NT2/D1 (cell line): ENCODE measurements at places on chromosomes 2 and 18.

- no peak for DNase-seq
Observed at GRCh38 chr2:71685073-71685848, 231.9 kb downstream of the DYSF start.

GRCh38 chr18:48616484-48617255 is 77.8 kb downstream of the CTIF start:
- no peak for DNase-seq

DNA sequence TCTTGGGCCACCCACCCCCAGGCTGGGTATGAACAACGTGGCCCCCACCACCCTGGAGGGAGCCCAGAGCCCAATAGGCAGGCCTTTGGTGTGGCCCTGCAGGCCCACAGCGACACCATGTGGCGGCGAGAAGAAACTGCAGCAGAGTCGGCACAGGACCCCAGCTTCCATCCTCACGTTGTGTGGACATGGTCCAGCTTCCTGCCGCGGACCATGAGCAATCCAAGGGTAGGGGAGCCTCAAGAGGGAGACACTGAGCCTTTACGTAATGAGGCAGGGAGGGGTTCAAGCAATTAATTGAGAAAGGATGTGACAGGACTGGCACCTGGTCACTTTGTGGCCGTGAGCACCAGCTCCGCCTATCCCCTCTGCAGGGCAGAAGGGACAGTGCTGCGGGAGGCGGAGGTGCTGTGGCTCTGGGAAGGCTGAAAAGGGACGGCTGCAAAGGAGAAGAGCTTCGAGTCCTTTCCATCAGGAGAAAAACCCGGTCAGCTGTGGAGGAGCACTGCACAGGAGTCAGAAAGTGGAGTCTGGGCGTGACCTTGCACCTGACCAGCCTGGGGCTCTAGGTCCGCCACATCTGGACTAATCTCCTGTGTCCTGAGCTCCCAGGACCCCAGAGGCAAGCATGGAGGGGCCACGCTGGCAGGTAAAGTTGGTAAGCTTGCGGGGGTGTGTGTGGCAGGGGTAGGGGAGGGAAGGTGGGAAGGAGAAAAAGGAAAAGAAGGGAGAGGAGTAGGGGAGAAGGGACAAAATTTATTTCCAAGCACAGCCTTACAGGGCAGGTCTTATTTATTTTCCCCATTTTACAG is 44.9 kb downstream of the TMEM37 start:
- DNase-seq: peak; percentile 76

DNA sequence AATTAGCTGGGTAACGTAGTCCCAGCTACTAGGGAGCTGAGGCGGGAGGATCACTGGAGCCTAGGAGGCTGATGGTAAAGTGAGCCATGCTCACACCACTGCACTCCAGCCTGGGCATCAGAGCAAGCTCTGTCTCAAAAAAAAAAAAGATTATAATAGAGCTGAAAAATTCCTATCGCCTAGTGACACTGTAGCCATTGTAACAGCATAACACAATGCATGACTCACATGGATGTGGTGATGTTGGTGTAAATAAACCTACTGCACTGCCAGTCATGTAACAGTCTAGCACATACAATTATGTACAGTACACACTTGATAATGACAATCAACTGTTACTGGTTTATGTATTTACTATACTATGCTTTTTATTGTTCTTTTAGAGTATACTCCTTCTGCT is 39.6 kb downstream of the MGAT4A start:
- DNase-seq: no peak

DNA sequence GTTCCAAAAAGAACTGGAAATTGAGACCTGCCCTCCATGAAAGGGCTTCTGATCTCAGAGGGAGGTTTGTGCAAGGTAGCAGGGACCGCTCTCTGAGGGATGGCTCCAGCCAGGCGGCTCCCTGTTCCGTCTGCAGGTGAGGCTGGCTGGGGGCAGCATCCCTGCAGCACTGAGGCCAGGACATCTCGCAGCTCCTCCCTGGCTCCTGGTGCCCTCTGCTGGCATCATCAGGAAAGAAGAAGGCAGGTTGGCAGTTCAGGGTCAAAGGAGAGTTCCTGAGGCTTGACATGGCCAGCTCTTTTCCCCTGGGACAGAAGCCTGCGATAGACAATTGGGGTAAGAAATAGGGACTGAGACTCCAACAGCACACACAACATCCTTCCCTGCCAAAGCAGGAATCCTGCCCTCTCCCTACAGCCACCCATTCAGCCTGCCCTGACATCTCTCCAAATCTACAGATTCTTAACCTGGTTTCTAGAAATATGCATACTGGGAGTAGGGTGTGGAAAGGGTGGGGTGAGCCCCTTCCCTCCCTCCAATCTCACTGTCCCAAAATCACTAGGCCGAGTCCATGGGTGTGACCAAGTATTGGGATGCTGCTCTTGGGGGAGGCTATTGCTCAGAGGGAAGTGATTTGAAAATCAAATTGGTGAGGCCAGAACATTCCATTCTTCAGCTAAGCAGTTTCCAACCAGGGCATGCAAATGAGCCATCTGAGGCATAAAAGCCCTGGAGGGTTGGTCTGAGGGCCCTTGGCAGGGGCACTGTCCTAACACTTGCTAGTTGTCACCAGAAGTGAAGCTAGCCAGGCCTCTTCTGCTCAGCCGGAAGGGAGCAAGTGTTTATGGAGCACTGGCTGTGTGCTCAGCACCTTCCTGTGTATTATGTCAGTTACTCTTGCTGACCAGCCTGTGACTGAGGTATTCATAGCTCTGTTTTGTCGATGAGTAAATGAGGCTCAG is 185.4 kb downstream of the TFCP2L1 start:
- DNase-seq: no peak

- DNase-seq: no peak
Observed at GRCh38 chr2:73749314-73749713, 12.2 kb upstream of the TPRKB start.

GRCh38 chr2:174072069-174072468 is 106.9 kb upstream of the SP3 start:
- DNase-seq: no peak

GRCh38 chr2:88216641-88217040 is 46.5 kb downstream of the THNSL2 start:
- no peak for DNase-seq

GRCh38 chr2:42830922-42831574 is 38.7 kb upstream of the HAAO start:
- DNase-seq: no peak

DNA sequence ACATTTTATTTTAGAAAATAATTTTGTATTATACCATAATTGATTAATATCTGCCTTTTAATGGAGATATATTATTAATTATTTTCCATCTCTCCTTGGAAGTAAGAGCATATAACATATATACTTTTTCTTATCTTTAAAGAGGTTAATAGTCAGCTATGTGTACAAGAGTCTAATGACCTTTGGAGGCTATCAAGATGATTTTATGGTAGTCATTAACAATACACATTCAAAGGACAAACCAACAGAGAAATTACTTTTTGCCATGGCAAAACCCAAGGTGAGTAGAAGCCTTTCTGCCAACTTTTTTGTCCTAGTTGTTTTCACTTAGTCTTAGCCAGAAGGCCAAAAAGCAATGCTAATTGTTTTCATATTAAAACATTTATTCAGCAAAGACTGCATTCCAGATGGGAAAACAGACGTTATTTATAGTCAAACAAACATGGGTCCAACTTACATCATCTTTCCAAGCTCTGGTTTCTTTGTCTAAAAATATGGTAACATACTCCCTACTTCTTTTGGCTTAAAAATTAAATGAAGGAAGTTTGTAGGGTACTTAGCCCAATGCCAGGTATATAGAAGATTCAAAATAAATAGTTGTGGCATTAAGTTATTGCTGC is 9.6 kb upstream of the DYNC2LI1 start:
- no peak for DNase-seq

DNA sequence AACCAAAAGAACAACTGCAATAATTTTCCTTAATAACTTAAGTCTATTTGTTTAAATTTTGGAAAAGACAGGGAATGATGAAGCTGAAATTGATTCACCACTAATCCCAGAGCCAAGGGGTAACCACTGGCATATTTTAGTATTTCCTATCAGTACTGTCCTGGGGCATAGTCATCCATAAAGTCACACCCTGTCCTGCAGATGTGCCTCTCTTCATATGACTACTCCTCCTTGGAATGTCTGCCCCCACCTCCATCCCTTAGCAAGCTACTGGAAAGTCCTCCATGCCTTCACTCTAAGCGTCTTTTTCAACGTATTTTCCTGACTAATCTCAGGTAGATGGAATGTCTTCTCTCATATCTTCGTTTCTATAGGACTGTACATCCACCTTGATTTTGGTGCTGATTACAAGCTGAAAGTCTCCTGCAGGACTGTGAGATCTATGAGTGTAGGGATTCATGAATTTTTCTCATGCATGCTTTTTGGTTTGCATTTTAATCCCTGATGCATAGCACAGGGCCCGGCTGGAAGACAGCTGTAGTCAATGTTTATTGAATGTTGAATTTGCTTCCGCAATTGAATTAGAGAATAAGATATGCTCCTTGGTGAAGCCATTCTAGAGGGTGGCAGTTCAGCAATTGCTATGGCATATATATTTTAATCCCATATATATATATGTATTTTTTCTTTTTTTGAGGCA is 85.6 kb downstream of the MOGAT1 start:
- no peak for DNase-seq

DNA sequence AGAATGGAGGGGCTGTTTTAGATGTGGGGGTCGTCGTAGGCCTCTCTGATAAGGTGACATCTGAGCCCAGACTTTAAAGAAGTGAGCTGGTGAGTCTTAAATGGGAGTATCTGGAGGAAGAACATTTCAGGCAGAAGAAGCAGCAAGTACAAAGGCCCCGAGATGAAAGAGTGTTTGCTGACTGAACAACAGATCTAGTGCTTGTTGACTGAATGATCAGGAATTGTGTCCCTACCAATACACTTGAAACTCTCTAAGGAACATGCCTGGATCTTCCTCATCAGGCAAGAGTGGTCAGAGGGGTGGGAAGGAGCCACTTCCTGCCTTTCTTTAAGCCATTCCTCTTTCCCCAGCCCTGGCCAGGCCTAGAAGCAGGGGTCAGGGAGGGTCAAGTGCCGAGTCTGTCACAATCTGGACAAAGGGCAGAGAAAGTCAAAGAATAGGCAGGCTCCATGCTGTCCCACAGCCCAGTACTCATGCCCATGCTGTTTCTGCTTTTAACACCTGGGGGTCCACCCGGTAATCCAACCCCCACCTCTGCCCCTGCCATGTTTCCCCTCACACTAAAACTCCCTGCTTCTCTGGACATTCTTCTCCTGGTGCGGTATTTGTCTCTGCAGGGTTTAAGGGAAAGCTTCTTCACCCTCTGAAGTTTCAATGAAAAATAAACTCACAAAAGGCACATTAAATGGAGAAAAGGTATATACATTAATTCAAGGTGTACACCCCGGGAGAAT is 3.0 kb upstream of the TMEM37 start:
- no peak for DNase-seq

DNA sequence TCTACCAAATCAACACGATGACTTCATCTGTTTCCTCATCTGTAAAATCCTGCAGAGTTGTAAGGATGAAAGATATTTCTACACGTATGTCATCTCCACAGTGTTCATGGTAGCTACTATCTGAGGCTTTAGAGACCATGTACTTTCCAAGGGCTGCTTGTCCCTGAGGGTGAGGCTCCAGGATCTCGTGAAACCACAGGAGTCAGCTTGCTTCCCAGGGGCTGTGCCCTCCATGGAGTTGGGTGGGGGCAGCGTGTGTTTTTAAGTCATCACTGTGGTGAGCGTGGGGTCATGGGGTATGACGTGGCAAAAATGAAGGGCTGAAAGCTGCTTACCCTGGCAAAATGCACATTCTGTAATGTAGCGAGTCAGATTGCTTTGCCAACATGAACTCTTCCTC is 81.6 kb downstream of the ASAP2 start:
- no peak for DNase-seq

DNA sequence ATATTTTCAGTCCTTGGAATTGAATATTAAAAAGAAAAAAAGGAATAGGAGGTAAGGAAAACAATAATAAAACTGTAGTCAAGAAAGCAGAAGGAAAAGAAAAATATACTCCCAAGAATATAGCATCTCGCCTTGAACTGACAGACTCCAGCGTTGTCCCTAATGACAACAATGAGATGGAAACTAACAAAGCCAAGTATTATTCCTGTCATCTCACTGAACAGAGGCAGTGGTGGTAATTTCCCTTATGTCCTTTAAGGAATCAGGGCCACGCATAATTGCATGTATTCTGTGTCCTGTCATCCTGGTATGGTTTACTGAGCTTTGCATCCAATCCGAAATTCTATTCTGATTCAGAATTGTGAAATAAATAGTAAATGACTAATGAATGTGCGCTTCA is 158.9 kb downstream of the LRRTM4 start:
- no peak for DNase-seq

GRCh38 chr2:30914456-30914855 is 107.2 kb upstream of the CAPN13 start:
- no peak for DNase-seq

- no peak for DNase-seq
Observed at GRCh38 chr2:111239107-111239506, 118.4 kb downstream of the BCL2L11 start.

DNA sequence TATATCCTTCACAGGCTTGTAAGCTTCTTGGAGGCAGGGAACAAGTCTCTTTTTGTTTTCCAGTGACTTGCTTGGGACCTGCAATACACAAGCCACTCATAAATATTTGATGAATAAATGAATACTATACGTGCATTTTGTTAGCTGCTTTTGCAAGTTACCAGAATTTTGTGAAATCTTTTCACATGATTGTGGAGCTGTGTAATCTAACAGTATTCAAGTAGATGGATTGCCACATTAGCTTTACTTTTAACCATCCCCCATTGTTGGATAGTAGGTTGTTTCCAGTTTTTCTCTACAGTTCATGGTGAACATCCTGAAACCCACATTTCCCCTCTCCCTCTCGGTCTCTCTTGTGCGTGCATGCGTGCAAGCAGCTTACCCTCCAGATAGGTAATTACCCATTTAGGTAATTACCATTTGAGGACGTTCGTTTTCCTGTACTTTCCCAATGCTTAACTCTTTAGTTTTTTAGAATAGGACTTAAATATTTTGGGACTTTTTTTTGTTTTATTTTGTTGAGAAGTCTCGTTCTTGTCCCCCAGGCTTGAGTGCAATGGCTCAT is 12.5 kb downstream of the ZNF407 start:
- DNase-seq: no peak

GRCh38 chr2:109582928-109583895 is 30.6 kb downstream of the SEPTIN10 start:
- no peak for DNase-seq
